ENCODE measurements at places on chromosomes 5 and 9. TPM values are rescaled to one million over a fixed set of nuclear protein-coding genes. Genes with fewer than 3 reads are reported as not detected.

IFNA2 gene
- not detected for total RNA-seq

TUSC1 gene
- 0.47 TPM for total RNA-seq

SV2C gene
- total RNA-seq = not detected

KLHL3 gene
- total RNA-seq = 1.2 TPM

DNA sequence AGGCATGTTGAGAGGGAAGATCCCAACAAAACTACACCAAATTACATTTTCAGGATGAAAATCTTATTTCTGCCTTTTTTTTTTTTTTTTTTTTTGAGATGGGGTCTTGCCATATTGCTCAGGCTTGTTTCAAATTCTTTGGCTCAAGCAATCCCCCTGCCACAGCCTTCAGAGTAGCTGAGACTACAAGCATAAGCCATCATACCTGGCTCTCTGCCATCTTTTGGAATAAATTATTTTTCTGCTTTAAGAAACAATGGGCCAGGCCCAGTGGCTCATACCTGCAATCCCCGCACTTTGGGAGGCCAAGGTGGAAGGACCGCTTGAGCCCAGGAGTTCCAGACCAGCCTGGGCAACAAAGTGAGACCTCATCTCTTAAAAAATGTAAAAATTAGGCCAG lies 14.3 kb downstream of the AFF4 start:
- DNase-seq = no peak

DNA sequence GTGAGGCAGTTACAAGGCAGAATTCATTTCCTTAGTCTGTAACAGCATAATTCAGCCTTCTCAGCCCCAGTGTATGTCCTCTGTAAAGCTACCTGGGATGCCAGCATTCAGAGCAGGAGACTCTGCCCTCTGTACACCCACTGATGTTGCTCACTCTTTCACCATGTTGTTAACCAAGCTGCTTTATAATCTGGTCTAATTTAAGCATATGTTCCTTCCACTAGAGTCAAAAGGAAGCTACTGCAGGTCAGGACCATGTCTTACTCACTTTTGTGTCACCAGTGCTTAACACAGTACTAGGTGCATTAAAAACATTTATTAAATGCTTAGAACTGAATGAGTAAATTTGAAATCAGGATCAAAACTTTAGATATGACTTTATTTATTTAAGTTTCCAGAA lies 185.6 kb downstream of the FBXL17 start:
- DNase-seq = no peak

- DNase-seq = no peak
Observed at GRCh38 chr9:33120620-33121019, 44.1 kb upstream of the SMU1 start.

- DNase-seq = no peak
Observed at GRCh38 chr9:71755230-71755629, 13.1 kb downstream of the CEMIP2 start.

DNA sequence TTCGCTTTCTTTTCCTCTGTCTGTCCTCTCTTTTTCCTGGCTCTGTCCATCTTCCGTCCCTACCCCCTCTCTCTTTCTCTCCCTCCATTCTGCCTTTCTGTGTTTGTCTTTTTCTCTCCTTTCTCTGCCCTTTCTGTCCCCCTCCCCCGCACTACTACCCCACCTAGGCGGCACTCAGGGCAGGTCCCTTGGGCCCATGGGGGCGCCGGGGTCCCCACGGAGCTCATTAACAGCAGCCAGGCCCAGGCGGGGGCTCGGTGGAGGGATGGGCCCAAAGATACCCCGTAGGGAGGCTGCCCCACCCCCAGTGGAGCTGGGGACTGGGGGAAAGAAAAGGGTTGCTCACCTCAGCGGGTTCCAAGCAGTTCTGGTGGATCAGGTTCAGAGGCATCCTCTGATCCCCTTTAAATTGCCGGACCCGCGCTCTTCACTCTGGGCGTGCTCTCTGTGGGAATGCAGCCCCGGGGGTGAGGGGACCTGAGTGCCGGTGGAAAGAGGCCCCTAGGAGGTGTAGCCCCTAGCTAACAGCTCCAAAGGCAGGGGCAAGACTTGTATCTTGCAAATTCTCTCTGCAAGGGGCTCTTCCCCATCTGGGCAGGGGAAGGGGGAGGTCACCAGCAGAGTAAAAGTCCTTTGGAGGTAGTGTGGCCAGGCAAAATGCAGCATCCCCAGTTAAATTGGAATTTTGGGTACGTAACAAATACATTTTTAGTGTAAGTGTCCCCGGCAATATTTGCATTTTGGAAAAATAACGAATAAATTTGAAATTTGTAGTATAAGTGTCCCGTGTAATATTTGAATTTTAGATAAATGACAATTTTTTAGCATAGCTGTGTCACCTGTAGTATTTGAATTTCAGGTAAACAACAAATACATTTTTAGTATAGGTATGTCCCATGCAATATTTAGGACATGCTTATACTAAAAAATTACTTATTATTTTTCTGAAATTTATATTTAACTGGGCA lies 7.4 kb downstream of the LHX2 start:
- no peak for DNase-seq

- DNase-seq = no peak
Observed at GRCh38 chr5:116531635-116532034, 43.0 kb downstream of the SEMA6A start.

DNA sequence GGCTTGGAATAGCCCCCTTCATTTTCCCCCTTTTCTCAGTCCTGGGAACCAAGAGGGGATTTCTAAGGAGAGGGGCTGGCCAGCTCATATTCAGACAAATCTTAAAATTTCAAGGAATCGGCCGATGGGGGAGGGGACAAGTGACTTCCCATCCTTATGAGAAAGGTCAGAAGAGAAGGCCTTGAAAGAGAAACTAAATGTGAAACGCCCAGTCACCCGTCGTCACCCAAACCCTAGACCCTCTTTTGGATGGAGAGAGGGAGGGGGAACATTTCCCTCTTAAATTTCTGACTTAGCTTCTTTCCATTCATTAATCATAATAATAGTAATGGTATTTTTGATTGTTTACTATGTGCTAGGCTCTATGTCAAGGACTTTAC lies 850 bp upstream of the CCL19 start:
- no peak for DNase-seq

DNA sequence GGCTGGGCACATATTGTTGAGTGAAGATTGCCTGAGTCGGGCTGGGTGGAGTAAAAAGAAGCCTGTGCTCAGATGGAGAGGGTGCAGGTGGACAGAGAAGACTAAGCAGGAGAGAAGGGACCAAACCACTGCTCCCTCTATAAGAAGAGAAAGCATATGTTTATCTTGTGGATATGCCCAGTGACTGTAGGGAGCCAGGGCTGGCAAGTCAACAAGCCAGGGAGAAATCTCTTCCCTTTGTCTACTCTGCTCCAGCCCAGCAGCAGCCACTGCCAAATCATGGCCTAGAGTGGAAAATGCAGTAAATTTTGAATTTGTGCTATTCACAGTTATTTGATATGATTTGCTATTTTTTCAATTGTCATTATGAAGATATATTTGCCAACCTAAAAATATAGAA lies 33.2 kb upstream of the TRIM36 start:
- no peak for DNase-seq

GRCh38 chr9:84297162-84297821 lies 43.3 kb downstream of the SLC28A3 start:
- no peak for DNase-seq

Measured in activated T-helper 1 cell treated with anti-CD3 and anti-CD28 coated beads, Interleukin-12 subunit alpha, Interleukin-12 subunit beta, Interleukin-2, Interleukin-4 antibody, amounts not matched to agents 30 ng/mL and 10 ng/mL and 1 ng/mL, durations not matched to agents 14 hours and 24 hours and 36 hours (primary cell).